ENCODE measurements at places on chromosomes 5 and 9. TPM values are rescaled to one million over a fixed set of nuclear protein-coding genes. Genes with fewer than 3 reads are reported as not detected.

LEAP2 gene
- total RNA-seq: 1.1 TPM

DNA sequence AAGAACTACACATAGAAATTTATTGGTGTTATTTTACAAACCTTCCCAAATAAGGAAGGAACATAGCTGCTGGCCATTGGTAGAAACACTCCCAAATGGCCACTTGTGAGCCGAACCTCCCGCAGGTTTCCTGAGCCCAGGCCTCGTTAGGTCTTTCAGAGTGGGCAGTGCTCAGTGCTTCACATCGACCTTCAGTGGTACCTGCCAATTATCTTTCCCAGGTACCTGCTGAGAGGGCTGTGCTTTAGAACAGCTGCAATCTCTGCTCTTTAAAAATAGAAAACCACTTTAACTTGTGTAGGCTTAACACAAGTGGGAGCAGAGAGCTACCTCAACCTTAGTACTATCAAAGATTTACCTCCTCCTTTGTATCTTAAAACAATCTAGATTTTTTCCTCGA lies 334.1 kb downstream of the RFX3 start:
- H3K4me3 ChIP-seq: no peak overlapping the region
- no peaks in the 10 kb centered on the region for H3K36me3 ChIP-seq
- no peaks in the 10 kb centered on the region for H3K4me1 ChIP-seq
- H3K27me3 ChIP-seq: peaks cover 3% of the 10 kb centered on the region
- H3K27ac ChIP-seq: no peak overlapping the region
- no peak for DNase-seq

DNA sequence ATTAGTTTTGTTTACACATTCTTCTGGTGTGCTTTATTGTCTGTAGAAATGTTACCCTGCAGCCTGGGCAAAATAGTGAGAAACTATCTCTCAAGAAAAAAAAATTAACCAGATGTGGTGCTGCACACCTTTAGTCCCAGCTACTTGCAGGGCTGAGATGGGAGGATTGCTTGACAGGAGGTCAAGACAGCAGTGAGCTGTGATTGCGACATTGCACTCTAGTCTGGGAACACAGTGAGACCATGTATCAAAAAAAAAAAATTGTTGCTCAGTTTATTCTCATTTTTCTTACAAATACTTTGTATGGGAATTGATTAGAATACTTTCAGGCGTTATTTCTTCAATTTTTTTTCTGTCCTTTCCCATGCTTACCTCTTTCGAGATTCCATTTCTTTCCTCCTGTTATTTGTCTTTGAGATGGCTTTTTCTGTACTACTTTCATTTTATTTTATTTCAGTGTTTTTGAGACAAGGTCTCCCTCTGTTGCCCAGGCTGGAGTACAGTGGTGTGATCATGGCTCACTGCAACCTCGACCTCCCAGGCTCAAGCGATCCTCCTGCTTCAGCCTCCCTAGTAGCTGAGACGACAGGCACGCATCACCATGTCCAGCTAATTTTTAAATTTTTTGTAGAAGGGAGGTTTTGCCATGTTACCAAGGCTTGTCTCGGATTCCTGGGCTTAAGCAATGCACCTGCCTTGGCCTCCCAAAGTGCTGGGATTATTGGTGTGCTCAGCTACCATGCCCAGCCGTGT lies 24.9 kb downstream of the TENT2 start:
- no peak overlapping the region for H3K27ac ChIP-seq
- DNase-seq: no peak
- H3K27me3 ChIP-seq: no peaks in the 10 kb centered on the region
- no peak overlapping the region for H3K4me3 ChIP-seq

LVRN gene
- 0.95 TPM for total RNA-seq

DNA sequence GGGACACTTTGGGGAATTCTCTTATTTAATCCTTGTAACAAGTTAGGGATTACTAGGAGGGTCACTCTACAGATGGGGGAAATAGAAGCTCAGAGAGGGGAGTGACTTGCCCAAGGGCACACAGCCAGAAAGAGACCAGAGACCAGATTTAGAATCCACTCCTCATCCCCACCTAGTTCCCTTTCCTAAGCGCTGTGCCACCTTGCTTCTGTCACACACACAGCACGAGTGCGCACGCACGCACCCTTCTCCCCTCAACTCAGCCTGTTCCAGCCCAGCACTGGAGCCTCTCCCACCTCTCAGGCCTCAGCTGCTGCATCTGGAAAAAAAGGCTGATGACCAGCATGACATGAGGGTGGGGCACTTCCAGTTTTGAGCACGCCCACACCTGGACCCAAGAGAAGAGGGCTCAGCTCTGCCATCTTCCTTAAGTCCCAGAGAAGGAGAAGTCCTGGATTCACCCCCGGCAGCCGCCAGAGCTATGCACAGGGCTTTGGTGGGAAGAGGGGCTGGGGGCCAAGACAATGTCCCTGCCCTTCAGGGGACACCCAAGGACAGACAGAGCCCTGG lies 18.5 kb downstream of the NR5A1 start:
- H3K27me3 ChIP-seq: peaks cover 42% of the 10 kb centered on the region
- no peak overlapping the region for H3K27ac ChIP-seq
- no peaks in the 10 kb centered on the region for H3K36me3 ChIP-seq
- H3K4me1 ChIP-seq: no peaks in the 10 kb centered on the region
- DNase-seq: no peak
- H3K4me3 ChIP-seq: no peak overlapping the region

DNA sequence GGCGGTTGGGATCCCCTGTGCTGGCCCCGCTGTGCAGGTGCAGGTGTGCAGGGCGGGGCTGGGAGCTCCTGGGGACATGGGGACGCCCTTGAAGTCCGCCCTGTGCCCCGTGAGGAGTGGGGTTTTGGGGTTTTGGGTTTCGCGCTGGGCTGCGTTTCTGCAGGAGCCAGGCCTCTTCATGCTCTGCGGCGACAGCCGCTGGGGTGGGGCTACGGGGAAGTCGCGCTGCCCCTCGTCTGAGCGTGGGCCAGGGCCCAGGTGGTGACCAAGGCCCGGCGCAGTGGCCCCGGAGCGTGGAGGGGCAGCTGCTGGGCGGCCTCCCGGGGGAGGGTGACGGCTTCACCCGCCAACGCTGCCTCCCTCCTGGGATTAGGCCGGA lies 47.8 kb upstream of the IRX4 start:
- H3K27ac ChIP-seq: no peak overlapping the region
- no peaks in the 10 kb centered on the region for H3K4me1 ChIP-seq
- peak overlapping the region; percentile 50 for H3K4me3 ChIP-seq

GRCh38 chr9:83384214-83384613 lies 154.0 kb downstream of the FRMD3 start:
- DNase-seq: no peak
- H3K4me1 ChIP-seq: no peaks in the 10 kb centered on the region

DNA sequence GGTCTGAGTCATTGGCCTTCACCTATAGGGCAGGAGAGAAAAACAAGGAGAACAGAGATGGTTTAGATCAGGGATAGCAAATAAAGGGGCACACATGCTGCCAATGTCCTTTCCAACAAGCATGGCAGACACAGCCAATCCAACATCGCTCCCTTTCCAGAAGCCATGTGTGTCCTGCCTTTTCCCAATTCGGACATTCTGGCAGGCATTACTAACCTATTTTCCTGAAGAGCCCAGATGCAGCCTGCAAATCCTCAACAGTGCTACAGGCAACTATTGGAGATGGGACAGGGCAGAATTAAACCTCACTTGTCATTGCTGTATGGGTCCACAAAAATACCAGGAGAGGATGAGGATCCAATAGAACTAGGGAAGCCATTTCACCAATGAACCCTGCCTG lies 12.8 kb downstream of the PCDH1 start:
- H3K4me1 ChIP-seq: no peaks in the 10 kb centered on the region
- peaks cover 10% of the 10 kb centered on the region for H3K36me3 ChIP-seq
- no peak overlapping the region for H3K27ac ChIP-seq

DNA sequence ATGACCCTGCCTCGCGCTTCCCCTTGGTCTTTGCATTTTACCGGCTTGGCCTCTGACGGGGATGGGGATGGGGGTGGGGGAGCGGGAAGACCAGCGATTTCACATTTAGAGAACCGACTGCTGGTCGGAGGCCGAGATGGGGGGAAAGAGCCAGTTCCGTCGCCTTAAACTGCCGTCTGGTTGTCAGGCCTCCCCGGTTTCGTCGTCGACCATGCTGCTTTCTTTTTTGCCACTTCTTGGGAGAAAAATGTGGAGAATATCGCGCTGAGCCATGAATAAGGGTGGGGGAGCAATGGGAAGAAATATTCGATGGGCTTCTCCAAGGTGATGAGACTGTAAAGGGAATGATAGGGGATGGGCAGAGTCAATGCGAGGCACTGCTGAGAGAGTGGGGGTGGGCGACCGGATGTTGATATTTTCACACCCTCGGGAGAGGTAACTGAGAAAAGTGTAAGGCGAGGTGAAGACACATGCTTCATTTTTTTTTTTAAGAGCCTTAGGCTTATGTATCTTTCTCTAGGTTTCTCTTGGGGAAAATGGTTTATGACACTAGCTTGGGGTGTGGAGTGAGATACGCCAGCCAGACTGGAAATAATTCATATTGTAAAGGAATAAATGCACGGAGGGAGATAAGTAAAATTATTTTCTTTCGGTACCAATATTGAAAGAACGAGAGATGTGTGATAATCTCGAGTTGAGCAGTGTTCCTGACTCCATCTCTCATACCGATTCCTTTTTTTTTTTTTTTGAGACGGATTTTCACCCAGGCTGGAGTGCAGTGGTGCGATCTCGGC lies 1.1 kb downstream of the KIF2A start:
- peak overlapping the region; percentile 93 for H3K4me3 ChIP-seq
- no peaks in the 10 kb centered on the region for H3K36me3 ChIP-seq
- DNase-seq: peak; percentile 42
- H3K27ac ChIP-seq: peak overlapping the region; percentile 82

SGCD gene
- 28.4 TPM for total RNA-seq

DNA sequence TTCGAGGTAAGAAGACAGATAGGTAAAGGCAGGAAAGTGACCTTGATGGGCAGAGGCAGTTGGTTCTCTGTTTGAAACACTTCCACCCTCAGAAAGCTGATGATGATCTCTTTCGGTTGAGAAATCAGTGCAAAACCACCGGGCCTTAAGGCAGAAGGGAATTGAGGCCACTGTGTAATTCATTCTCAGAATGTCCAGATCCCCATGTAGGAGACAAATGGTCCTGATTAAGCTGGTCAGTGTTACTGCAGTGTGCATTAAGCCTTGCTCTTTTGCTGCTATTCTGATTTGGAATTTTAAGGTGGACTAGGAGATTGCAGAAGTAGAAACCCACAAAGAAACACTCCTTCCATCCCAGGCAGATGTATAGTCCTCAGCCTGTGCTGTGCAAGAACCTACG lies 255.2 kb downstream of the ARHGAP26 start:
- DNase-seq: no peak
- peaks cover 48% of the 10 kb centered on the region for H3K4me1 ChIP-seq
- H3K4me3 ChIP-seq: no peak overlapping the region
- H3K27me3 ChIP-seq: no peaks in the 10 kb centered on the region

TIMD4 gene
- total RNA-seq: 0.21 TPM

GRCh38 chr9:90909225-90909624 lies 107.6 kb downstream of the SYK start:
- no peaks in the 10 kb centered on the region for H3K27me3 ChIP-seq
- no peaks in the 10 kb centered on the region for H3K36me3 ChIP-seq

CNTFR gene
- 42.9 TPM for total RNA-seq

GRCh38 chr5:158389786-158390185 lies 530.8 kb upstream of the CLINT1 start:
- no peak overlapping the region for H3K27ac ChIP-seq
- H3K4me3 ChIP-seq: no peak overlapping the region
- H3K36me3 ChIP-seq: no peaks in the 10 kb centered on the region
- no peak for DNase-seq
- no peaks in the 10 kb centered on the region for H3K4me1 ChIP-seq

- no peak overlapping the region for H3K27ac ChIP-seq
- H3K4me3 ChIP-seq: no peak overlapping the region
- H3K36me3 ChIP-seq: no peaks in the 10 kb centered on the region
- no peak for DNase-seq
Observed at GRCh38 chr5:125461641-125462072, 715.2 kb upstream of the ZNF608 start.
